A673 (cell line): ENCODE measurements at places on chromosomes 1 and 21. TPM values are rescaled to one million over a fixed set of nuclear protein-coding genes. Genes with fewer than 3 reads are reported as not detected.

- no peak for DNase-seq
- H3K27me3 ChIP-seq, result no peaks in the 10 kb centered on the region
- H3K27ac ChIP-seq, result no peak overlapping the region
- H3K4me3 ChIP-seq, result no peak overlapping the region
- H3K36me3 ChIP-seq, result no peaks in the 10 kb centered on the region
- H3K4me1 ChIP-seq, result no peaks in the 10 kb centered on the region
Observed at GRCh38 chr21:25323356-25323949, 283.8 kb downstream of the MRPL39 start.

DNA sequence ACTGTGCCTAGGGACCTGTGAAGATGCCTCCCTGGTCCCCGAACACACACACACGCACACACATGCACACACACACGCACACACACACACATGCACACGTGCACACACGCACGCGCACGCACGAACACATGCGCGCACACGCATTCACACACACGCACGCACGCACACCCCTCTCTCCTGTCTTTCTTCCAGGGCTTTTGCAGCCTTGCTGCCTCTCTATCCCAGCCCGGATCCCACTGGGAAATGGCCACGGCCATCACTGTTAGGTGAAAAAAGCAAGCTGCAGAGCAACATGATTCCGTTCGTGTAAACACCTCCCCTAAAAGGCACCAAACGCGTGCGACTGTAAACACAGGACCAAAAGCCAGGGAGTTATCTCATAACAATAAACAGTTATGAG, 39.7 kb downstream of the NKAIN1 start:
- no peaks in the 10 kb centered on the region for H3K36me3 ChIP-seq
- no peaks in the 10 kb centered on the region for H3K27me3 ChIP-seq
- H3K4me1 ChIP-seq, result no peaks in the 10 kb centered on the region
- DNase-seq, result no peak
- H3K27ac ChIP-seq, result no peak overlapping the region
- no peak overlapping the region for H3K4me3 ChIP-seq

- no peaks in the 10 kb centered on the region for H3K36me3 ChIP-seq
- no peak overlapping the region for H3K4me3 ChIP-seq
- H3K27ac ChIP-seq, result no peak overlapping the region
- DNase-seq, result no peak
- H3K4me1 ChIP-seq, result peaks cover 18% of the 10 kb centered on the region
- no peaks in the 10 kb centered on the region for H3K27me3 ChIP-seq
Observed at GRCh38 chr1:92995441-92996430, 34.5 kb upstream of the DIPK1A start.

DNA sequence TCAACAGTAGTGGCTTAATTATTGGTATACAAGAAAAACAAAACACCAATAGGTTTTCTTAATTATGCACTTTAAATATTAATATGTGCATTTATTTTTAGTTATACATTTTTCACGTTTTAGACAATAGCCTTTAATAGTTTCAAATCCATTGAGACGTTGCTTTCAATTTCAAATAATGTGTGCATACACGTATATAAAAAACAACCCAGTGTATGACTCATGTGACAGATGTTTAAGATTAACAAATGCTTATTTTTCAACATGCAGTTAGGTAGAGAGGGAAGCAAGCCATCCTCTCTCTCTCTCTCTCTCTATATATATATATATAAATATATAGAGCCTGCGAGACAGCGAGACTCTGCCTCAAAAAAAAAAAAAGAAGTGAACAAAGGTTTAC, 24.3 kb downstream of the EYA3 start:
- H3K36me3 ChIP-seq, result no peaks in the 10 kb centered on the region
- H3K4me1 ChIP-seq, result peaks cover 21% of the 10 kb centered on the region
- H3K4me3 ChIP-seq, result no peak overlapping the region
- H3K27ac ChIP-seq, result no peak overlapping the region

DNA sequence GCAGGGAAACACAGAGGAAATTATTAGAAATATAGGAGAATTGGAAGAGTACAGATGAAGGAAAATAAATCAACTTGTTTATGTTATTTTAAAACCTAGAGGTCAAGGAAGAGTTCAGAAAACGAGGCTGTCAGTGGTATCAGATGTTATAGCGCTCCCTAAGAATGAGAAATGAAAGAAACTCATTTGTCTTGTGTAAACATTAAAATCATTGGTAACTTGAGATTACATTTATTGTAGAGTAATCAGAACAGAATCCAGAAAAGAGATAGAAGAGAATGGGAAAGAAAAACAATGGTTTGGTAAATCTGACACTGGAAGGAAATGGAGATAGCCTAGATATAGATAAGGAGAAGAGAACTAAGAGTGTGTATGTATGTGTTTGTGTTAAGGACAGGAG, 106.4 kb downstream of the ATF6 start:
- no peak for DNase-seq
- no peaks in the 10 kb centered on the region for H3K27me3 ChIP-seq
- H3K4me1 ChIP-seq, result no peaks in the 10 kb centered on the region
- H3K27ac ChIP-seq, result no peak overlapping the region
- H3K36me3 ChIP-seq, result no peaks in the 10 kb centered on the region

DNA sequence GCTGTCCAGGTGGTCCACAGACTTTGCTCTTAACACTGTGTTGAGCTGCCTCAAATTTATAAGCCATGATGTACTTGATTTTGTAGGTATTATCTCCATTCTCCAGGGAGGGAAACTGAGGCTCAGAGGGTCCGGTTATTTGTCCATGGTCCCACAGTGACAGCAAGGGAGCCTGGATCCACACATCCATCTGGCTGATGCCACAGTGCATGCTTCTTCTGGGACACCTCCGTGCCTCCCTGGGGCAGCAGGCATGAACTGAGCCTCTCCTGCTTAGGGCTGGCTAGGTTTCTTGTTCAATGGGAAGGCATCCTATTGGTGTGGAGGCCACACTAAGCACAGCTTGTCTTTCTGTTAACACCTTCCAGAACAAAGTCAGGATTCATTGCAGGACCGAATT, 317.3 kb downstream of the AJAP1 start:
- no peaks in the 10 kb centered on the region for H3K4me1 ChIP-seq
- no peaks in the 10 kb centered on the region for H3K36me3 ChIP-seq
- H3K27ac ChIP-seq, result no peak overlapping the region
- no peak overlapping the region for H3K4me3 ChIP-seq

- DNase-seq, result no peak
- no peaks in the 10 kb centered on the region for H3K4me1 ChIP-seq
- H3K27ac ChIP-seq, result no peak overlapping the region
- no peak overlapping the region for H3K4me3 ChIP-seq
Observed at GRCh38 chr1:247365023-247365422, 33.4 kb upstream of the ZNF496 start.

GRCh38 chr1:151511636-151512215, 539 bp downstream of the CGN start:
- peaks cover 14% of the 10 kb centered on the region for H3K4me1 ChIP-seq
- peak overlapping the region; percentile 54 for H3K4me3 ChIP-seq
- no peaks in the 10 kb centered on the region for H3K36me3 ChIP-seq
- no peaks in the 10 kb centered on the region for H3K27me3 ChIP-seq
- H3K27ac ChIP-seq, result no peak overlapping the region

- DNase-seq, result no peak
- H3K4me3 ChIP-seq, result no peak overlapping the region
- H3K27ac ChIP-seq, result no peak overlapping the region
- H3K4me1 ChIP-seq, result no peaks in the 10 kb centered on the region
- H3K36me3 ChIP-seq, result no peaks in the 10 kb centered on the region
Observed at GRCh38 chr21:38286739-38287471, 30.1 kb downstream of the KCNJ15 start.

DNA sequence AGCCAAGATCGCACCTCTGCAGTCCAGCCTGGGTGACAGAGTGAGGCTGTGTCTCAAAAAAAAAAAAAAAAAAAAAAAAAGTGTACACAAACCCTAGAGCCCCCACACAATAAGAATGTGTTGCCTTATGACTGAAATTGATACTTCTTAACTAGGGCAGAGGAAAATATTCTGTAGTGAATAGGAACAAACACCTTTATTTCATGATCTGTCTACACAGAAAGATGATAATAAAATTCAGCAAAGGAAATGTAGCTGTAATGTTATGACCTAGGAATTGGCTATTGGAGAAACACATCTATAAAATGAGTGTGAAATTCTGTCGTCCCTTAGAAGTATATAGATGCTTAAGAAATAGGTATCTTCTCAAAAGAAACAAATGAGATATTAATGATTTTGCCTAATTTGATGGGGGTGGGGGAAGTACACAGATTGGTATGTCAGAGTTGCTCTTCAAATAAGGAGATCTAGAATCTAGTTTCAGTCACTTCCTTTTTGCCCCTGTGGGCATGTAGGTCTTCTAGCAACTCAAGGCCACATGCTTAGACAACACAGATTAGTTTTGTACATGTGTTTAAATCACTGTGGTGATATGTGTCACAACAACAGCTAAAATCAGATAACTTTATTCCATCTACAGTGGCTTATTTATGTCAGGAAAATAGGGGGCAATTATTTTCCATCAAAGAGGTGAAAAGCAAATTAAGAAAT, 10.7 kb upstream of the GPR25 start:
- H3K27ac ChIP-seq, result no peak overlapping the region
- no peak overlapping the region for H3K4me3 ChIP-seq
- H3K27me3 ChIP-seq, result no peaks in the 10 kb centered on the region
- DNase-seq, result no peak

DNA sequence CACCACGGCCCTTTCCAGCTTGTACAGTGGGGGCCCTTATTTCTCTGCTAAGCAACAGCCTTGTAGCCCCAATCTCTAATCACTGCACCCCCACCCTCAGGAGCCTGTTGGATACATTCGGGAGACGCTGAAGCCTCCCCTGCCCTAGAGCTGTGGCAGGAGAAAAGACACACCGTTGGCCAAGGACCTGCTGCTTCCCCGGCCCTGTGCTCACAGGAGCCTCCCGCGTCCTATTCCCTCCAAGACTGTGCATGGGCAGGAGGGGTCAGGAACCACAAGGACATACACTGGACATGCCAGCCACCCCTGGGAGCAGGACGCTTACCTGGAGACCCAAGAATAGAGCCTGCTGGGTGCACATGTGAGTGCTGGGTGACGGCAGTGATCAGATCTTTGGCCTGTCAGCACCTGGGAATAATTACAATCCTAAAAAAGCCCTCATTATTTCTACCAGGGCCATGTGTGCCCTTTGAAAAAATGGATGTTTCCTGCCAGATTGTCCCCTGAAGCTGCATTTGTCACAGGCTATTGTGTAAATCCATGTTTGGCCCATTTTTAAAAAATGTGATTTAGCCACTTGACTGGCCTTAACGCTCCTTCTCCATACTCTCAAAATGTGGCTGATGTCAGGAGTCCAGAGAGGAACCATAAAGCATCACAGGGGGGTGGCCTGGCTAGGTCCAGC, 590.6 kb downstream of the MATN1 start:
- H3K27ac ChIP-seq, result no peak overlapping the region
- no peaks in the 10 kb centered on the region for H3K36me3 ChIP-seq
- H3K27me3 ChIP-seq, result no peaks in the 10 kb centered on the region
- no peak overlapping the region for H3K4me3 ChIP-seq

GRCh38 chr1:36689992-36690391, 207.3 kb upstream of the CSF3R start:
- no peaks in the 10 kb centered on the region for H3K4me1 ChIP-seq
- no peak overlapping the region for H3K4me3 ChIP-seq
- DNase-seq, result no peak
- H3K36me3 ChIP-seq, result no peaks in the 10 kb centered on the region
- no peak overlapping the region for H3K27ac ChIP-seq

- H3K27me3 ChIP-seq, result no peaks in the 10 kb centered on the region
- no peaks in the 10 kb centered on the region for H3K36me3 ChIP-seq
- H3K4me1 ChIP-seq, result no peaks in the 10 kb centered on the region
- H3K4me3 ChIP-seq, result no peak overlapping the region
- H3K27ac ChIP-seq, result no peak overlapping the region
Observed at GRCh38 chr1:230345139-230345885, 80.8 kb downstream of the PGBD5 start.

- DNase-seq, result no peak
- H3K36me3 ChIP-seq, result no peaks in the 10 kb centered on the region
- H3K27me3 ChIP-seq, result peaks cover 8% of the 10 kb centered on the region
- H3K4me3 ChIP-seq, result no peak overlapping the region
Observed at GRCh38 chr1:204287466-204287891, 72.2 kb downstream of the PLEKHA6 start.

Gene LEFTY1
- total RNA-seq, result 0.24 TPM in 1 of 2 replicates, not detected in the other

Gene TDRD5
- not detected in 2 replicates for total RNA-seq

Gene CFHR4
- not detected in 2 replicates for total RNA-seq

Gene LMX1A
- total RNA-seq, result not detected in 2 replicates

Gene CASQ2
- 0.15 and 0.52 TPM in 2 replicates for total RNA-seq

Gene TNNI3K
- not detected in 2 replicates for total RNA-seq

Gene TRABD2B
- total RNA-seq, result not detected in 2 replicates
